ENCODE measurements at places on chromosomes 13 and 19.

- DNase-seq, result no peak
Observed at GRCh38 chr13:44106266-44107152, 226.8 kb downstream of the LACC1 start.

DNA sequence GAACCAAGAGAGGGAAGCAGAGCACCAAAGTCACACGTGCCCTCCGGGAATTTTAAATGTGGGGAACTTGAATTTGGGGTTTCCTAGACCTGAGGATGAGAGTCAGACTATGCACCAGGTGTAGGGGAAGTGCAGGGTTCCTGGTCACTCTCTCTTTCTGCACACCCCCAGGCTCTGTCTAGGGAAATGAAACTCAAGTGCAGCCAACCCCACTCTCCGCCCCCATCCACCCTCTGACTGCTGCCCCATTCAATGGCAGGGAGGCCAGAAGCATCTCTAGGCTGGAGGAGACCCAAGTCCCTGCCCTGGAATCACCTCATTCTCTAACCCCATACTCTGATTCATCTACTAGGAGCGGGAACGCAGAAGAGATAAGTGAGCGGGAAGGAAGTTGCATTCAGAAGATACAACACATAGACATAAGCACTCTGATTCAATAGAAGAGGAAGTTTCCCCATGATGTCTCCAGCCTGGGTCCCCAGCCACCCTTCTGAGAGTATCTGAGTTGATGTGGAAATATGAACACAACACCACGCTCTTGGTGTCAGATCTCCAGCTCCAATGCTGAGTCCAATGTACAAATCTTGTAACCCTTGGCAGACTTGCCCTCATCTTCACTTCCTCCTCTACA is 4.7 kb upstream of the SIGLEC14 start:
- DNase-seq, result peak; percentile 60

DNA sequence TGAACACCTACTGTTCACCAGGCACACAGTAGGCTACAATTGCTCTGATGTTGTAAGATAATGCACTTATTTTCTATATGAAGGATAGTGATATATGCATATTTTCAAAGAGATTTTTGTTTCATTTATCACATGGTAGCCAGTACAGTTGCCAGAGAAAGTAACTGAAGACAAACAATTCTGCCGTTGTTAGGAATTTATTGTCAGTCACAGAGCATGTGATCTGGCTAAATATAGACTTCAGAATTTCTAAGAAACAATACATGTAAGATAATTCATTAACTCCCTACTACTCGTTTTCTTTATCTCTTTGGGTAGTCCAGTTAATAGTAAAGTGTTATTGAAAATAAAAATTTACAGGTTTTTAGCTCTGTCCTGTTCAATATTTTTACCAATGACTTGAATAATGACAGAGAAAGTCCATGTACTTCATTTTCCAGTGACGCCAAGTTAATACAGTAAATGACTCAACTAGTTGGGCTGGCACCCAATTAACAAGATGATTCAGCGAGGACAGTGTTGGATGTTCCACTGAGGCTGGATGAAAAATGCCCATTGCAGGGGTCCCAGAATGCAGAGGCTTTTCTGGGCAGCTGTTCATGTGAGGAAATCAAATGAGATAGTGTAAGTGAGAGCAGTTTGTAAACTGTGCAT is 35.6 kb downstream of the GJA3 start:
- no peak for DNase-seq

- no peak for DNase-seq
Observed at GRCh38 chr13:32278426-32278825, 36.7 kb downstream of the ZAR1L start.

GRCh38 chr19:3281026-3281425 is 56.6 kb downstream of the CELF5 start:
- no peak for DNase-seq

- DNase-seq, result no peak
Observed at GRCh38 chr13:23722726-23723453, 152.7 kb downstream of the TNFRSF19 start.

GRCh38 chr19:31348481-31349159 is 616 bp downstream of the TSHZ3 start:
- no peak for DNase-seq

DNA sequence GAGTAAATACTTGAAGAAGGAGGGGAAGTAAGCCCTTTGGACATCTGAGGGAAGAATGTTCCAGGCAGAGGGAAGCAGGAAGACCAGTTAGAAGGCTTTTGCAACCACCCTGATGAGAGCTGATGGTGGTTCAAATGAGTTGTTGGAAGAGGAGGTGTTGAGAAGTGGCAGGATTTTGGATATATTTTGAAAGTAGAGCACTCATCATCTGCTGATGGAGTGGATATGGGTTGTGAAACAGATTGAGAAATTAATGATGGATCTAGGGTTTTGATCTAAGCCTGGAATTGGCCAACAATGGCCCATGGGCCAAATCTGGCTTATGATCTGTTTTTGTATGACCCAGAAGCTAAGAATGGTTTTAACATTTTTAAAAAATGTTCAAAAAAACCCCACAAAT is 230.7 kb downstream of the NDFIP2 start:
- no peak for DNase-seq

GRCh38 chr19:42568006-42568405 is 26.7 kb downstream of the CEACAM8 start:
- no peak for DNase-seq

DNA sequence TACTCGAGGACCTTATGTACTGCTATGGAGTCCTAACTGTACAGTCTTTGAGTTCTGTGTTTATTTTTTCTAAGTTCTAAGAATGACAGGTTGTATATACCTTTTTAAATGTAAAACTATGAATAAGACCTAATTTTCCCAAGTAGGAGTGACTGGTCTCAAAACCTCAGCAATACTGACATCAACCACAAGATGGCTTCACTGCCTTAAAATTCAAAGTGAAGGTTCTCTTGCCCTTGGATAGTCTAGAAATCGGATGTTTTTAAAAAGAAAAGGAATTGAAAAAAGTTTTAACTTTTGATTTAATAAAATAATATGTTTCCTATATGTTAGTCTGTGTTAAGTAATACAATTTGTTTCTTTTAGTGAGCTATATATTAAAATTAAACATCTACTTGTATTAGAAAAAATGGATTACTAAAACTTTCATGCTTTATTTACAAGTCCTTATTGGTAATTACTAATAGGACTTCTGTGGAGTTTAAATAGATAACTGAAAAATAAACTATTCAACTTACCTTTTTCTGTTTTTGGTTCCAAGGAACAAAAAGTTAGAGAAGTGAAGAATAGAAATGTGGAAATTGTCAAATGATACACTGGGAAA is 52.0 kb downstream of the TDRD3 start:
- peak; percentile 22 for DNase-seq

DNA sequence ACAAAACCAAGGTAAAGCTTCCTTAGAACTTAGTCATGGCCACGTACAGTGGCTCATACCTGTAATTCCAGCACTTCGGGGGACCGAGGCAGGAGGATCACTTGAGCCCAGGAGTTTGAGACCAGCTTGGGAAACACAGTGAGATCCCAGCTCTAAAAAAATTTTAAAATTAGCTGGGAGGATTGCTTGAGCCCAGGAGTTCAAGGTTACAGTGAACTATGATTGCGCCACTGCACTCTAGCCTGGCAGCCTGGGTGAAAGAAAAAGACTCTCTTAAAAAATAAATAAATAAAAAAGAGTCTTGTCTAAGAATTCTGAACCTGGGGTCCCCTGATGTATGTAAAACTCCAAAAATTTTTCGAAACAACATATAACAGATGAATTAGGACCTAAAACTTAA is 34.9 kb downstream of the N4BP2L2 start:
- no peak for DNase-seq

- DNase-seq, result no peak
Observed at GRCh38 chr13:96781141-96781540, 213.1 kb downstream of the OXGR1 start.

DNA sequence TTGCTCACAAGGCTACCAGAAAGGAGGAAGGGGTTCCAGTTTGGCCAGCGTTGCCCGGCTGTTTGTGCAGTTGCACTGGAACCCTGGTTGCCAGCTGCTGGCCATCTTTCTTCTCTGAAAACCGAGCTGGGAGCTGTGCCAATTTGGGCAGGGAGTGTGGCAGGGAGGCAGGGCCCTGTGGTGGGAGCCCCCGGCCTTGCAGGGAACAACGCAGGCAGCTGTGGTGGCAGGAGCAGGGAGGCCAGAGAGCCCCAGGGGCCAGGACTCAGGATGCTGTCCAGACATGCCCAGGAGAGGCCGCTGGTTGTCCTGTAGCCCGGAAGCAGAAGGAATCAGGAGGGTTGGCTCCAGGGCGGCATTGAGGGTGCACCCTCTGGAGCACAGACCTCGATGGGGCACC is 4.8 kb downstream of the KMT5C start:
- DNase-seq, result no peak

DNA sequence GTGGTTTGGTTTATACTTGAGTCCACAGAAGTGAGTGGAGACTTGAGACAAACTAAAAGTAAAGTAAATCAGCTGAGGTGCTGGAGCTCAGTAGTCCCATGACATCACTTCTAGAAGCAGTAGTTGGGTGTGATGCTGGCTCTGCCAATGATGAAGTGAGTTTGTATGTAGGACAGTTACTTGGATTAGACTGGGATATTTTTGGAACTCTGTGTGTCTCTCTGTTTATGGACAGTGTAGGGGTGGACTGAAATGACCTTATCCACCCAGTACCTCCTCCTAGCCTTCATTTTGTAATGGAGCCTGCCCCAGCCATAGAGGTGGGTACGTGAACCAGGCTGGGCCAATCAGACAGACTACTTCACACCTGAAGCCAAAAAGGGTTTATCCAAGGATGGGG is 52.2 kb downstream of the POLR1D start:
- no peak for DNase-seq

DNA sequence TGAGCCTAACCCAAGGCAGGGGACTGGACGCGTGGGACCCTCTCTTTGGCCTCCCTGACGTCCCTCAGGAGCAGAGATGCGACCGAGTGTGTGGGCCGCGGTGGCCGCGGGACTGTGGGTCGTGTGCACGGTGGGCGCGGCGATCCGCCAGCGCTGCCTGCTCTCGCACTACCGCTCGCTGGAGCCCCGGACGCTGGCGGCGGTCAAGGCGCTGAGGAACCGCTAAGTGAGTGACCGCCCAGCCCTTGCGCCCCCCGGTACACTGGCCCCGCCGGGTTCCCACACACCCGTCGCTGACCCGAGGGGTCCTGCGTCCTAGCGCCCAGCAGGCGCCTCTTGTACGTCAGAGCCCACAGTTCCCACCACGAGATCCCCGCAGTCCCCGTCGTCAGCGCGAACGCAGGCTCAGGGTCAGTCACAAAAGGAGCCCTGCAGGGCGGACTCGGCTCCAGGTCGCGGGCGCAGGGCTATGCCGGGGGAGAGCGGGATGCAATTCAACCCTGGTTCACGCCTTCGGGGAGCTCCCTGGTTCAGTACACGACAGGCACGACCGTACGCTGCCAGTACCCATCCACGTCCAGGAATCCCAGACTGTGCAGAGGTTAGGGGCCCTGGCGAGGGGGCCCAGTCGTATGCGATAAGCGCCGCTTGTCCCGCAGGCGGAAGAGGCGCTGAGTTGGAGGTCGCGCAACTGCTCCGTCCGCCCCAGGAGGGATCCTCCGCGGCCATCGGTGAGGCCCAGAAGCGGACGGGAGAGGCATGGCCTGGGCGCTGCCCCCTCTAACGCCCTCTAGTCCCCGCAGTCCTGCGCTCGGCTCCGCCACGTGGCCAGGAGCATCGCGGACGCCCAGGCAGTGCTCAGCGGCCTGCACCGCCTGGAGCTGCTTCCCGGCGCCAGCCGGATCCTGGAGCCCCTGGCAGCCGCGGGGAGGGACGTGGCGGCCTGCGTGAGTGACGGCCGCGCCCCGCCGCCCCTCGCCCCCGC is 3.6 kb upstream of the IFNL2 start:
- DNase-seq, result no peak

GRCh38 chr13:110503979-110504499 is 57.5 kb downstream of the RAB20 start:
- no peak for DNase-seq

DNA sequence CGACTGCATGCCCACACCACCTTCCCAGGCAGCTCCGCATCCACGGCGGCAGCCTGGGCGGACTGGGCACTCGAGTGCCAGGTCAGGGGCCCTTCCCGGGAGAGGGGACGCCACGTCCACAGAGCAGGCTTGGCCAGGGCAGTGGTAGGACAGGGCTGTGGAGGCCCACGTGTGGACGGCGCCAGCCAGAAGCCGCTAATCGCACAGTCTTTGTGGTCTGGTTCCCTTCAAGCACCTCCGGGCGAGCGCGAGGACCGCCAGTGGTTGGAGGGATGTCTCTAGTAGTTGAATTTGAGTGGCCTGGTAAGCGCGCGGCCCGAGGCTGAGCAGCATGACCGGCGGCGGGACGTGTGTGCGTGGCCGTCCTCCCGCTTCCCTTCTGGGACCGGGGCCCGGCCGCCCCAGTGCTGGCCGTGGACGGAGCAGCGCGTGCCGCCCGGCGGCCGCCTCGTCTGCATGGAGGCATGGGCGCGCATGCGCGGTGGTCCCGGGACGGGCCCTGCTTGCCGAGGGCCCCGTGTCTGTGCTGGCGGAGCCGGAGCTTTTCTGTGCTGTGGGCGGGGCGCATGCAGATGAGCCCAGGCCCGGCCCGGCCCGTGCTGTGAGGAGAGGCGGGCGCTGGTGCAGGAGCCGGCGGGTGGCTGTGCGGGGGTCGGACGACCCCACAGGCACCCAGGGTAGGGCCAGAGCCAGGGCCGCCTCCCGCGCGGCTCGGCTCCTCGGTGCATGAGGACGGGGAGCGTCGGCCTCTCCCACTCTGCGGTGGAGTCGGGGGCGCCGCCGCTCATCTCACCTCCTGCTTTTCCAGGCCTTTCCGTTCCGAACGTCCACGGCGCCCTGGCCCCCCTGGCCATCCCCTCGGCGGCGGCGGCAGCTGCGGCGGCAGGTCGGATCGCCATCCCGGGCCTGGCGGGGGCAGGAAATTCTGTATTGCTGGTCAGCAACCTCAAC is 8.6 kb downstream of the PTBP1 start:
- no peak for DNase-seq

DNA sequence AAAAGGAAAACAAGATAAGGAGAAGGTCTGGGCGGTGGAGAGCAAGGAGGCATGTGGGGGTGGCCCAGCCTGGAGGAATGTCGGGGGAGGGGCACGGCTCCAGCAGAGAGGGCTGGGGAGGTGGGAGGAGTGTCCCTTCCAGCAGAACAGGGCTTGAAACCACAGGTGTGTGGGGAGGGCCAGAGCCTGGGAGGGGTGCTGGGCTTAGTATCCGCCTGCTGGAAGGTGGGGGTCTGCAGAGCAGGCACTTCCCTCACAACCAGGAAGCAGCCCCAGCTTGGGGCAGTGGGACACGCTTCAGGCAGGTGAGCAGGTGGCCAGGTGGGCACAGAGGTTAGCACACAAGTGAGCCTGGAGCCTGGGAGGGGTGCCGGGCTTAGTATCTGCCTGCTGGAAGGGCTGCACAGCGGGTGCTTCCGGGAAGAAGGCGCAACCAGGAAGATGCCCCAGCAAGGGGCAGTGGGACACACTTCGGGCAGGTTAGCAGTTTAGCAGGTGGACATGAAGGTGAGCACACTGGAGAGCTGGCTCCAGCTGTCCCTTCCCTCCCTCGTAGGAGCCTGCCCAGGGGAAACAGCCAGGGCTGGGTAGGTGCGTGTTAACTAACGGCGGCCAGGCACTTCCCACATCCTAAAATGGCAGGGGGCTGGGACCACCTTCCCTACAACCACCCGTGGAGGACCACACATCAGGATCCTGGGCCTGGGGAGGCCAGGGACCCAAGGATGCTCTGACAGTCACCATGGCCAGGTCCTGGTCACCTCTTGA is 3.0 kb downstream of the GAS6 start:
- no peak for DNase-seq

GRCh38 chr19:33434069-33434885 is 60.8 kb downstream of the CEBPG start:
- no peak for DNase-seq

GRCh38 chr19:35869327-35870123 is 1.2 kb downstream of the APLP1 start:
- DNase-seq, result peak; percentile 81

GRCh38 chr13:113169277-113170272 is 11.1 kb downstream of the PROZ start:
- no peak for DNase-seq
